ENCODE measurements at places on chromosomes 11 and 22. TPM values are rescaled to one million over a fixed set of nuclear protein-coding genes. Genes with fewer than 3 reads are reported as not detected.

- H3K27me3 ChIP-seq: peaks cover 7% of the 10 kb centered on the region
- peaks cover 7% of the 10 kb centered on the region for H3K4me1 ChIP-seq
Measured at GRCh38 chr11:62433904-62434276, 15.1 kb downstream of the SCGB1A1 start.

- H3K4me3 ChIP-seq: no peak overlapping the region
- H3K36me3 ChIP-seq: no peaks in the 10 kb centered on the region
- no peak for DNase-seq
Measured at GRCh38 chr11:75090671-75091177, 6.0 kb downstream of the OR2AT4 start.

DNA sequence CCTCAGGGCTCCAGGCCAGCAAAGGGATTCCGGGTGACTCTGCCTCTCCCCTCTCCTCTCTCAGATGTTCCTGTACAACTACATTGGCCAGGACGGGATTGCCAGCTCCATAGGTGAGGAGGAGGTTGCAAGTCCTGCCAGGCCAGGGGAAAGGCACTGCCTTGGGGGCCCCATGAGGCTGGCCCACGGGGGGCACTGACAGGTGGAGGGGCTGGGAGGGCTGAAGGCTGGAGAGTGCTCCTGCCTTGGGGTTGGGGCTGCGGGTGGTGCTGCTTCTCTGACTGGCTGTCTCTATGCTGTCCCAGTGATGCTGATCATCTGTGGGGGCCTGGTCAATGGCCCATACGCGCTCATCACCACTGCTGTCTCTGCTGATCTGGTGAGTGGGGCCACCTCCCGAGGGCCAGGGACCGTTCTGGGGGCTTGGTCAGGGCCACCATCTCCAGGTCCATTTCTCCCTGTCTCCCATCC, 21.7 kb downstream of the SLC37A2 start:
- H3K36me3 ChIP-seq: no peaks in the 10 kb centered on the region
- no peak overlapping the region for H3K4me3 ChIP-seq
- DNase-seq: no peak
- no peaks in the 10 kb centered on the region for H3K4me1 ChIP-seq
- no peak overlapping the region for H3K27ac ChIP-seq

DNA sequence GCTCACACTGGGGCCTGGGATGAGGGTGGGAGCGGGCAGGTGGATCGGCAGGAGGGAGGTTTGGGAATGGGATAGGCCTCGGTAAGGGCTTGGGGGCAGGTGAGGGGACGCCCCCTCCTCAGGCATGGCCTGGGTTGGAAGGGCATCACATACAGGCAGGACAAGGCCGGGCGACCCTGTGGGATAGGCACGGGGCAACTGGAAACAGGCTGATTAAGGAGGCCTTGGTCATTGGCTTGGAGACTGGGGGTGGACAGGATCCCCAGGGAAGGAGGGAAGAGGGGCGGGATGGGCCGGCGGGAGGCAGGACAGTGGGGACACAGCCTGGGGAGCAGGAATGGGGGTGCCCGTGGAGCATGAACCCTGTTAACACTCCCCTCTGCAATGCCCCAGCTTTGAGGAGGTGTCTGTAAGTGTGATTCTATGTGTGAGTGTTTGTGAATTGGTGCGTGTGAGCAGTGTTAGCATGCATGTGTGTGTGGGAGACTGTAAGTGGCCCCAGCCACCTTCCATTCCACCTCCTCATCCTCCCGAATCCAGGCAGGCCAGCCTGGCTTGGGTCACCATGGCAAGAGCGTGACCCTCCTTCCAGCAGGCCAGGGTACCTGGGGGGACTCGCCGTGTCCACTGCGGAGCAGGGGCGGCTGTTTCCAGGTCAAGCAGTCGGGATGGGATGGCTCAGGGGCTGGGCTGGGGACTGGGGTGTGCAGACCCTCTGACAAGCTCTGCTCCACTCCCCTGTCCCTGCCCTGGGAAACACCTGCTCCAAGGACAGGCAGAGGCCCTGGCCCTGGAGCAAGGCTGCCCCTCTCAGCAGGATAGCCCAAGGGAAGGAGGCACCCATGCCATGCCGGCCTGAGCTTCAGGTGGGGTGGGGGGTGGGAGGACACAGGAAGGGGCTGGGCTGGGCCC, 3.4 kb upstream of the PIM3 start:
- H3K27ac ChIP-seq: no peak overlapping the region
- H3K36me3 ChIP-seq: no peaks in the 10 kb centered on the region
- DNase-seq: no peak
- H3K27me3 ChIP-seq: peaks cover 4% of the 10 kb centered on the region
- H3K4me3 ChIP-seq: no peak overlapping the region
- H3K4me1 ChIP-seq: peaks cover 4% of the 10 kb centered on the region

DNA sequence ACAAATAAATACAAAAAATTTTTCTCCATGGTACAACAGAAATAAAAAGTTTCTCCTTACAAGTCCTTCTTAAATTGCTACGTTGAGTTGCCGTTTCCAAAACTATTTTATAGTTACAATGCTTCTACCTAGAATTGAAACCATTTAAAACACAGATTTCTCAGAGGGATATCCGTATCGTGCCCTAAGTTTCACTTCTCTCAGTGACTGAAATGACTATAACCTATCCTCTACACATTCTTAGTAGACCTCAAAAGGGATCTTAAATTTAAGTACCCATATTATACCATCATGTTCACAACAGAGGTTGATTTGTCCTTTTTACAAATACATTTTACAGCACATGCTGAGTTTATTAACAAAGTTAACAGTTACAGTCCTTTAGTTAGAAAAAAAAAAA, 44.1 kb downstream of the USP28 start:
- H3K27me3 ChIP-seq: no peaks in the 10 kb centered on the region
- H3K4me3 ChIP-seq: no peak overlapping the region
- no peak for DNase-seq
- H3K36me3 ChIP-seq: no peaks in the 10 kb centered on the region
- peaks cover 3% of the 10 kb centered on the region for H3K4me1 ChIP-seq
- no peak overlapping the region for H3K27ac ChIP-seq

DNA sequence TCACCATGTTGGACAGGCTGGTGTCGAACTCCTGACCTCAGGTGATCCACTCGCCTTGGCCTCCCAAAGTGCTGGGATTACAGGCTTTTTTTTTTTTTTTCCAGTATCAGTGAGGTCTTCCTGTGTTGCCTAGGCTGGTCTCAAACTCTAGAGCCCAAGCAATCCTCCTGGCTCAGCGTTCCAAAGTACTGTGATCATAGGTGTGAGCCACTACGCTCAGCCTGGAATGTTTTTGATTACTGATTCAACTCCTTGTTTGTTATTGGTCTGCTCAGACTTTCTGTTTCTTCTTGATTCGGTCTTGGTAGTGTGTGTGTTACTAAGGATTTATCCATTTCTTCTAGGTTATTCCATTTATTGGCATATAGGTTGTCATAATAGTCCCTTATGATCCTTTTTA, 31.3 kb downstream of the NAGA start:
- no peak overlapping the region for H3K27ac ChIP-seq
- H3K4me1 ChIP-seq: no peaks in the 10 kb centered on the region
- H3K27me3 ChIP-seq: no peaks in the 10 kb centered on the region
- H3K36me3 ChIP-seq: peaks cover 10% of the 10 kb centered on the region

- peaks cover 1% of the 10 kb centered on the region for H3K27me3 ChIP-seq
- peaks cover 8% of the 10 kb centered on the region for H3K4me1 ChIP-seq
- peak overlapping the region; percentile 13 for H3K27ac ChIP-seq
- H3K4me3 ChIP-seq: peak overlapping the region; percentile 99
- H3K36me3 ChIP-seq: no peaks in the 10 kb centered on the region
Measured at GRCh38 chr22:37953062-37953436, 352 bp downstream of the C22orf23 start.

GRCh38 chr22:38155703-38156102, 25.9 kb downstream of the PLA2G6 start:
- H3K27me3 ChIP-seq: peaks cover 2% of the 10 kb centered on the region
- H3K4me3 ChIP-seq: no peak overlapping the region
- no peak for DNase-seq
- H3K36me3 ChIP-seq: peaks cover 5% of the 10 kb centered on the region
- H3K4me1 ChIP-seq: no peaks in the 10 kb centered on the region
- H3K27ac ChIP-seq: no peak overlapping the region

DNA sequence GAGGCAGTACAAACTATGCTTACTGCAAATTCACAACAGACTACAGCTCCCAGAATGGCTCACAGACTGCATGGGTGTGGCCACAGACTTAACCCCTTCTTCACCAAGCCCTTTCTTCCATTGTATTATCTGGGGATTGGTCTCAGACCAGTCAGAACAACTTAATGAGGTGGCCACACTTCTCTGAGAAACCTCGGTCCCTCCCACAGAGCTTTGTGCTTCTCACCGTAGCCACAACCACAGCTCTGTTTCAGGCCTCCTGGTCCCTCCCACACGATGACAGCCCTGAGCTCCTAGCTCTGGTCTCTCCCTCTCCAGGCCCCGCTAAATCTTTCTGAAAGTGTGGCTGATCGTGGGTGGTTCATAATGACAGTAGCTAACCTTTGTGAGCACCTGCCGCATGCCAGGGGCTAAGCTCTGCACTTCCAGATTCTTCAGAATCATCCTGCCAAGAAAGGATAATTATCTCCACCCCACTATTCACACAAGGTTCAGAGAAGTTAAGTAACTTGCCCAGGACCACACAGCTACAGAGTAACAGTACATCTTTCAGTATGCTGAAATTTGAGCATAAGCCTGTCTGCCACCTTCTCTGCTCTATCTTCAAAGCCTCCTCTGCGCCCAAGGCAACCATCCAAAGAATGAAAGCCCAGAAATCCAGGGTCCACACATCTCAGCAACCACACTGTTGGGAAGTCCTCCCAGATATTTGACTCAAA, 5.4 kb downstream of the PDE2A start:
- DNase-seq: no peak
- peaks cover 9% of the 10 kb centered on the region for H3K27me3 ChIP-seq
- H3K27ac ChIP-seq: no peak overlapping the region
- no peaks in the 10 kb centered on the region for H3K36me3 ChIP-seq

- no peak for DNase-seq
- H3K27me3 ChIP-seq: peaks cover 1% of the 10 kb centered on the region
- no peaks in the 10 kb centered on the region for H3K36me3 ChIP-seq
Measured at GRCh38 chr11:13760115-13760514, 91.6 kb downstream of the FAR1 start.

DNA sequence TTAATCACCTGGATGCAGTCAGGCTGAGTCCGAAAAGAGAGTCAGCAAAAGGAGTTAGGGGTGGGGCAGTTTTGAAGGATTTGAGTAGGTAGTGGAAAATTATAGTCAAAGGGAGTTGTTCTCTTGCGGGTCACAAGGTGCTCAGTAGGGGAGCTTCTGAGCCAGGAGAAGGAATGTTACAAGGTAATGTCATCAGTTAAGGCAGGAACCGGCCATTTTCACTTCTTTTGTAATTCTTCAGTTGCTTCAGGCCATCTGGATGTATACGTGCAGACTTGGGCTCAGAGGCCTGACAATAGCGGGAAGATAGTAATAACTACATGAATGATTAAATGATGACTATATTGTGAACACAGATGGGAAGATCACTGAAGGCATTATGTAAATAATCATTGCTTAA, 6.2 kb downstream of the SC5D start:
- peaks cover 33% of the 10 kb centered on the region for H3K4me1 ChIP-seq
- no peaks in the 10 kb centered on the region for H3K36me3 ChIP-seq
- H3K27ac ChIP-seq: no peak overlapping the region
- no peak overlapping the region for H3K4me3 ChIP-seq

DNA sequence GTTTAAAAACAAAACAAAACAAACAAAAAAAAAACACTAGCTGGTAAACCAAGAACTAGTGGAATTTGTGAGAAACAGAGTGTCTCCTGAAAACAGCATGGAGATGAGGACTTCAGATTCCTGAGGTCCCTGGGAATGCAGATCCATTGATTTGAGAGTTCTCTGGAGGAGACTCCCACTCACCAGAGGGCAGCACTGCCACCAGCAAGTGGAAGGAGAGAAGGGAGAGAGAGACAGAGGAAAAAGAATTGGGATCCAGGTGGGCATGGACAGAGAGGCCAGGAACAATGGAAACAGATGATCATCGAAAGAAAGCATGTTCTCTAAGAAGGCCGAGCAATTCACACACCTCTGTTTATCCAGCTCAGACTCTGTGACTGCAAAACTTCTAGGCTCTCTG, 31.8 kb downstream of the ETS1 start:
- H3K27ac ChIP-seq: no peak overlapping the region
- peaks cover 7% of the 10 kb centered on the region for H3K4me1 ChIP-seq
- H3K27me3 ChIP-seq: no peaks in the 10 kb centered on the region
- no peak overlapping the region for H3K4me3 ChIP-seq

DNA sequence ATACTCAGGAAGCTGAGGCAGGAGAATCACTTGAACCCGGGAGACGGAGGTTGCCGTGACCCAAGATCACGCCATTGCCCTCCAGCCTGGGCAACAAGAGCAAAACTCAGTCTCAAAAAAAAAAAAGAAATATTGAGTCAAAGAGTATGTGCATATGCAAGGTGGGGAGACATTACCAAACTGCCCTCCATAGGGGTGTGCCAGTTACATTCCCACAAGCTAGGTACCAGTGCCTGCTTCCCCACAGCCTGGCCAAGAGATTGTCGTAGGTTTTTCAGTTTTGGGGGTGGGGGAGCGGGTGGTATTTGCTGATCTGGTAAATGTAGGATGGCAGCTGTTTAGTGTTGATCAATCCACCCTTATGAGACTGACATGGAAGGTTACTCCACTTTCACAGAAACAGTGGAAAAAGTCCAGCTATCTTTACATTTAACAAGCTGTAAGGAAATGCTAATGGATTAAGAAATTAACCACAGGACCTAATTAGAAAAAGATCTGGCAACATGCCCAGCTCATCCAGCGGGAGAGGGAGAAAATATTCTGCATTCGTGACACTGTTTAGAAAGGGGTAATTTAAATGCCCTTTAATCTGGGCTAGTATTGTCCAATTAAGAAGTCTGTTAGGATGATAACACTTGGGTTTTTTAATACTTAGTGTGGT, 89.4 kb downstream of the PACS1 start:
- H3K36me3 ChIP-seq: no peaks in the 10 kb centered on the region
- H3K27ac ChIP-seq: no peak overlapping the region
- H3K4me1 ChIP-seq: no peaks in the 10 kb centered on the region
- DNase-seq: no peak
- no peak overlapping the region for H3K4me3 ChIP-seq
- H3K27me3 ChIP-seq: no peaks in the 10 kb centered on the region

DNA sequence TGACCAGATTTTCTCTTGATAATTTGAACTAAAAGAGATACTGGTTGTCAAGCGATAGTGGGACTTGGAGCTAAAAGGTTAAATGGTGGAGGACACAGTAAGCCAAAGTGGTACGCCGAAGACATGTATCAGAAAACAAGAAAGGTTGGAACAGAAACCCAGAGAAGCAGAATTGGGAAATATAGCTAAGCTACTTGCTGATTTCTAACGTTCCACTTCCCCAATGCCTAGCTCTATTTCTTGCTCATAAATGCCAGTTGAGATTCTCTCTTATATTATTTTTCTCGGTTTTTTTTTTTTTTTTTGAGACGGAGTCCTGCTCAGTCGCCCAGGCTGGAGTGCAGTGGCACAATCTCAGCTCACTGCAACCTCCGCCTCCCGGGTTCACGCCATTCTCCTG, 12.7 kb downstream of the TMEM41B start:
- H3K4me3 ChIP-seq: no peak overlapping the region
- no peaks in the 10 kb centered on the region for H3K36me3 ChIP-seq
- no peak for DNase-seq
- no peak overlapping the region for H3K27ac ChIP-seq
- H3K27me3 ChIP-seq: no peaks in the 10 kb centered on the region

The C11orf68 gene
- total RNA-seq: 24.7 TPM

The NKAPD1 gene
- total RNA-seq: 22.3 TPM

The MED15 gene
- total RNA-seq: 83.6 TPM

The OR2AT4 gene
- total RNA-seq: not detected

The GSTP1 gene
- 712 TPM for total RNA-seq

The ASRGL1 gene
- 55.7 TPM for total RNA-seq

The C22orf31 gene
- not detected for total RNA-seq

The OR52E8 gene
- not detected for total RNA-seq

The TSPAN32 gene
- total RNA-seq: not detected

The DNAJB7 gene
- not detected for total RNA-seq

Data from glutamatergic neuron (in vitro differentiated cells).